ENCODE measurements at places on chromosomes 7 and 10.
A peak's percentile ranks its signal among the peaks of the same experiment; 100 is the strongest.

- peak; percentile 65 for DNase-seq
Measured at GRCh38 chr10:48523212-48523819, 81.6 kb downstream of the ARHGAP22 start.

GRCh38 chr7:13540429-13540828, 449.0 kb downstream of the ETV1 start:
- no peak for DNase-seq

- no peak for DNase-seq
Measured at GRCh38 chr7:116526897-116527296, 2.1 kb downstream of the CAV1 start.

- no peak for DNase-seq
Measured at GRCh38 chr10:128365156-128365725, 239.0 kb upstream of the MKI67 start.

DNA sequence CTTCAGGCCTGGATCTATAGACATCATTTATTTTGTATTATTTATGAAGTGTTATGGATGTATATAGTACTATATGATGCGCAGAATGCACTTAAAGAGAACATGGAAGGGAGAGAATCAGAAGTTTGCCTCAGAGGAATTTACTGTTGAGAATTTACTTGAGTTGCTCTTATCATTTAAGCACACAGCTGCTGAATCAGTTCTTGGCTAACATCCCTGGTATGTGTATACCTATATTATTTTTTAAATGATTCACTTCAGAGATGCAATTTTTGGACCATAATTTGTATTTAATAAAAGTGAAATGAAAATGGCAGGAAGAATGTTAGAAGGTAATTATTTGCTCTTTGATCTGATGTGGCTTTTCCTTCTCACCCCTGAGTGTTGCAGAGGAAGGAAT, 191.6 kb downstream of the BICC1 start:
- DNase-seq = no peak

DNA sequence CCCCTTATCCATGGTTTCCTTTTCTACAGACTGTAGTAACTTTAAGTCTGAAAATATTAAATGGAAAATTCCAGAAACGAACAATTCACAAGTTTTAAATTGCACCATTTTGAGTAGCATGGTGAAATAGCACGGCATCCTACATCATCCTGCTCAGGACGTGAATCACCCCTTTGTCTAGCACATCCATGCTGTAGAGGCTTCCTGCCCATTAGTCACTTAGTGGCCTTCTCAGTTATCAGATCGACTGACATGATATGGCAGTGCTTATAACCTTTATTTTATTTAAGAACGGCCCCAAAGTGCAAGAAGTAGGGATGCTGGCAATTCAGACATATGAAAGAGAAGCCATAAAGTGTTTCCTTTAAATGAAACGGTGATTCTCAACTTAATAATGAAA, 82.7 kb downstream of the CPXM2 start:
- DNase-seq = no peak

DNA sequence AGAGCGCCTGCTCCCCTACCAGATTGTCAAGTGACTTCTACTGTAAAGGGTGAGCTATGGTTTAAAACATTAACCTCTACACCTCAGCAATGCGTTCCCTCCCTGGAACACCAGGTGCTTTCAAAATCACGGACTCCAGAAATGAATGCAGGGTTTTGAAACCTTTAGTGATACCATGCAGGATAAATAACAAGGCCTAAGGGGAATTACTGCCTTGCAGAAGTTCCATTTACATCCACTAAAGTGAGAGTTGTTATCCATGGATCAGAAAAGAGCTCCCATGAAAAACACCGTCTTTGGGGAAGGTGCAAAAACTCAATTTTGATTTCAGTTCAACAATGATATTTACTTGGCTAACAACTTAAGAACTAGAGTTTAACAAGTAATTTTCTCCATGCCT, 4.0 kb downstream of the FZD8 start:
- DNase-seq = no peak

- DNase-seq = no peak
Measured at GRCh38 chr7:148397985-148398384, 192.6 kb upstream of the C7orf33 start.

DNA sequence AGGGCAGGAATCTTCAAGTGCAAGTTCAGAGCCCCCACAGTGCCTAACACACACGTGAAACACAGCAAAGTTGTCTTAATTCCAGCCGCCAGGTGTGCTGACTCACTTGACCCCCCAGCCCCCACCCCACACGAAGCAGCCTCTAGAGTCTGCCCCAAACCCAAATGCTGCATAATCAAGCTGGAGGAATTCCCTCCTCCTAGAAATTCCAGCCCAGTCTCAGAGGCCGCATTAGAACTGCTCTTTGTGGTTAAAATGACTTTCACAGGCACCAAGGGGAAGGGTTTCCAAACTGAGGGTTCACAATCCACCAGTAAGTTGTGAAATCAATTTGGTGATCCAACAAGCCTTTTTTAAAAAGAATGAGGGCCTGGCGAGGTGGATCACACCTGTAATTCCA, 67.0 kb upstream of the PLXNA4 start:
- no peak for DNase-seq

DNA sequence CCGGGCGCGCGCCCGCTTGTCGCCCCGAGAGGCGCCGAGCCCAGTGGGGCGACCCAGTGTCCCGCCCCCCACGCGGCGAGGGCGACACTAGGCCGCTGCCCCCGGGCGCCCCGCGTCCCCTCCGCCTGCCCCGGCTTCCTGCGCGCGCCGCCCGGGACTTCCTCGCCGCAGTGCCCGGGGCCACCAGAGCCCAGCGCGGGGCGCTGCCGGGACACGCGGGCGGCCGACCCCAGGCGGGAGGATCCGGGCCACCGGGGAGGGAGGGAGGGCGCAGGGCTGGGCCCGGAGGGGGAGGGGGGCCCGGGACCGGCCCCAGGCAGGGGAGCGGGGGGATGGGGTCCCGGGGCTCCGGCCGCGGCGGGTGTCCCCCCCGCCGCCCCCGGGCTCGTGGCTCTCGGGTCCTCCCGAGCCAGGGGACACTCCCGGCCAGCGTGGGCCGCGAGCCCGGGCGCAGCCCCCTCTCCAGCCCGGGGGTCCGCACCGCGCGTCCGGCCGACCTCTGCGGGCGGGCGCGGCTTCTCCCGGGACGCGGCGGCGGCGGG, 435 bp upstream of the PWWP2B start:
- DNase-seq = peak; percentile 86

- no peak for DNase-seq
Measured at GRCh38 chr10:14405076-14406065, 74.6 kb upstream of the FRMD4A start.

GRCh38 chr10:25508112-25508815, 333.5 kb downstream of the GPR158 start:
- no peak for DNase-seq
